NCI-H2081 (cell line): ENCODE measurements at places on chromosomes 2 and 18.

DNA sequence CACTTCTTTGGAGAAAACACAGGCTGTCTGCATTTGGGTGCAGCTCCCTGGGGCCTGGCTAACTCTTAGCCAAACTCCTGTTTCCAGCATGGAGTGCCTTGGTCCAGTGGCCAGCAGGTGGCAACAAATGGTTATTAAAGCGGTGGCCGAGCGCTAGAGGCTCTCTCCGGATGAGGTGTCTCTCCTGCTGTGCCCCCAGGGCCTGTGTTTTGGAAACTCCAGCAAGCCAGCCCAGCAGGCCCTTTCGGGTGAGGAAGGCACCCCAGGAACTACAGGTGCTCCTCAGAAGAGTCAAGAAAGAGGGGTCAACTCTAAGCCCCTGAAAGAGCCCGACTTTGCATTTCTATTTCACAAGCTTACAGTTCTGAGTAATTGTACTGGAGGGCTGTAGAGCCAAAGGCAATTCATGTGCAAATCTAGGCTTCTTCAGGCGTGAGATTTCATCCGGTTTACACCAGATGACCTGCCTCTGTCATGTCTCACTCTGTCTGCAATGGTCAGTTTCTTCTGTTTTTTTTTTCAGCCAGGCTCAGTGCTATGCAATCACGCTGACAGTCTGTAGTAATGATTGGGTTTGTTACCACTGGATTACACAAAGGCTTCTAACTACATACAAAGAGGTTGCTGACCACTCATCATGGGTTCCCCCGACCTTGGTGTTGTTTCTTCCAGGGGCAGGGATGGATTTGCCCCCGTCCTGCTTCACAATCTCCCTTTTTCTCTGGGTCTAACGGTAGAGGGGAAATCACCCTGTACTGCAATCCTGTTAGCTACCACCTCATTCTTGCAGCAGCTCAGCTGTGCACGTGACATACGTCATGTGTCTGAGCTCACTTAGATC is 7.6 kb upstream of the CHRNA1 start:
- DNase-seq: peak; percentile 78

GRCh38 chr2:200300065-200300464 is 6.4 kb upstream of the SPATS2L start:
- peak; percentile 17 for DNase-seq

- no peak for DNase-seq
Observed at GRCh38 chr2:7028846-7029245, 111.6 kb downstream of the RNF144A start.

DNA sequence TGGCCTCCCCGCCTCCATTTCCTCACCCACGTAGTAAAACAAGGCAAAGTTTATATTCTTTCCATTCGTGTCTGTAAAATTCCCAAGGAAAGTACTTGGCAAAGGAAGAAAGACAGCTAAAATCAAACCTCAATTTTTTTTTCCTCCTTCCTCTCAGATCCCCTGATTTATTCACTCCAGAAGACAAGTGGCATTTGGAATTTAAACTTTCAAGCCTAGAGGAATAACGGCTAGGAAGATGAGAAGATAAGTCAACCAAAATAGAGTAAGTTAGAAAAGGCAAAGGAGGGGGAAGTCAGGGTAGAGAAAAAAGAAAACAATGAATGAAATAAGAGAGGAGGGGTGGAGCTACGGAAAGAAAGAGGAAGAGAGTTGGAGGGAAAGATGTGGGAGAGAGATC is 198.9 kb upstream of the PIK3C3 start:
- no peak for DNase-seq

GRCh38 chr2:37858725-37859267 is 66.3 kb upstream of the RMDN2 start:
- DNase-seq: no peak

GRCh38 chr2:219467736-219468075 is 31.0 kb upstream of the GMPPA start:
- no peak for DNase-seq

GRCh38 chr2:165197346-165197745 is 6.5 kb downstream of the SCN3A start:
- DNase-seq: peak; percentile 95

DNA sequence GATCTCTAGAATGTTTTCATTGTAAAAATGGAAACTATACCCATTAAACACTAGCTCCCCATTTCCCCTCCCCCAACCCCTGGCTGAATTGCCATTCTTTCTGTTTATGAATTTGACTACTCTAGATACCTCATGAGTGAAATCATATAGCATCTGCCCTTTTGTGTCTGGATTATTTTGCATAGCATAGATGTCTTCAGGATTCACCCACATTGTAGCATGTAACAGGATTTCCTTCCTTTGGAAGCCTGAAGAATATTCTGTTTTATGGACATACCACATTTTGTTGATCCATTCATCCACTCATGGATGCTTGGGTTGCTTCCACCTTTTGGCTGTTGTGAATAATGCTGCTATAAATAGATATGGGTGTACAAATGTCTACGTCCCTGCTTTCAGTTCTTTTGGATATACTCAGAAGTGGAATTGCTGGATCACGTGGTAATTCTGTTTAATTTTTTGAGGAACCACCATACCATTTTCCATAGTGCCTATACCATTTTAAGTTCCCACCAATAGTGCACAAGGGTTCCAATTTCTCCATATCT is 7.7 kb upstream of the ASB1 start:
- DNase-seq: no peak

DNA sequence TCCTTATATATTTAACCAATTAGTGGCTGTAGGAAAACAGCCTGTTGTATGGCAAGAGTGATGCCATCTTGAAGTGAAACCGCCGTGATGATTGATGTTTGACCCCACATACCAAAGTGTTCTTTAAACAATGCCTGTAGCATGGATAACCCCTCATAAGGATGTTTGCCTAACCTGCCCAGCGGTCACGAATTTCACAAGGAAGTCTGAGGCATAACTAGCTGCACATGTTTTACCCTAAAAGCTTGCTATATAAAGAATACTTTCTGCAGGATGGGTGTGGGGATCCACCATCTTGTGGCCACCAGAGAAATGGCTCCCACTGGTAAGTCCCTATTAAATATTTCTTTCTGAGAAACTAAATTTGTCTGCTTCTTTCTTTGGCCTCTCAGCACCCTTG is 68.7 kb downstream of the ZDBF2 start:
- DNase-seq: no peak

- DNase-seq: no peak
Observed at GRCh38 chr2:23388294-23388693, 3.3 kb downstream of the KLHL29 start.

- DNase-seq: no peak
Observed at GRCh38 chr2:168738062-168738461, 64.4 kb upstream of the NOSTRIN start.

DNA sequence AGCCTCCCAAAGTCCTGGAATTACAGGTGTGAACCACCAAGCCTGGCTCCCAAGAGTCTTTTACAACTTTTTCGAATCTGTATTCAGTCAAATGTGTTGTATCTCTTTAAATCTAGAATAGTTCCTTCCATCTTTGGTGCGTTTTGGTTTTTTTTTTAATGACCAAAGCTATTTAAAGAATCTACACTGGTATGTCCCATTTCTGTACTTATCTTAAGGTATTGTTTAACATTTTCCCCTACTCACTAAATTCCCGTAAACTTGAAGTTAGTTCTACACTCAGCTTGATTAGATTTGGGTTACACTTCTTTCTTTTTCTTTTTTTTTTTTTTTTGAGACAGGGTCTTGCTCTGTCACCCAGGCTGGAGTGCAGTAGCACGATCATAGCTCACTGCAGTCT is 63.8 kb downstream of the TMEM237 start:
- no peak for DNase-seq

DNA sequence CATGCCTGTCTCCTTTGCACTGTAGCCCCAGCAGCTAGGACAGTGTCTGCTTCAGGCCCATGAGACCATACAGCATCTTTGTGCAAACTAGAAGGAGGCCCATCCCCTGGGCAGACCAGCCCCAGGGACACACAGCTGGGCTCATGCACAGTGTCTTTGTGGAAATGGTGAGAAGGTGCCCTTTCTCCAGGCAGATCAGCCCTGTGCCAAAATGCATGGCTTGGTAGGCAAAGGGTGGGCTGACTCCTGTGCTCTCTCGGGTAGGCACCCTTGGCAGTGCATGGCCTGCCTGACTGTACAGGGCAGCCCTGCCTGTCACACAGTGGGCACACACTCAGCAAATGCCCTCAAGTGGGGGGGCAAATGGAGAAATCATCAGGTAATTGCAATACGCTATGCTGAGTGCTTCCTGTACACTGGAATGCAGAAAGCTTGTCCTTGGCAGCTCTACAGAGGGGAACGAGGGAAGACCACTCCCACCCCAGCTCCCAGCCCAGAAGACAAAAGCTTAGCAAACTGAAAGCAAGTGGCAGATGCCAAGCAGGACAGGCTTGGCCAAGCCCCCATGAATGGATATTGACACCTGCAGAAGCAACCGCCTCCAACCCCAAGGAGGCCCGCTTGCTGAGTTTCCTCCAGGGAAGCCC is 21.6 kb downstream of the TNS1 start:
- DNase-seq: no peak

DNA sequence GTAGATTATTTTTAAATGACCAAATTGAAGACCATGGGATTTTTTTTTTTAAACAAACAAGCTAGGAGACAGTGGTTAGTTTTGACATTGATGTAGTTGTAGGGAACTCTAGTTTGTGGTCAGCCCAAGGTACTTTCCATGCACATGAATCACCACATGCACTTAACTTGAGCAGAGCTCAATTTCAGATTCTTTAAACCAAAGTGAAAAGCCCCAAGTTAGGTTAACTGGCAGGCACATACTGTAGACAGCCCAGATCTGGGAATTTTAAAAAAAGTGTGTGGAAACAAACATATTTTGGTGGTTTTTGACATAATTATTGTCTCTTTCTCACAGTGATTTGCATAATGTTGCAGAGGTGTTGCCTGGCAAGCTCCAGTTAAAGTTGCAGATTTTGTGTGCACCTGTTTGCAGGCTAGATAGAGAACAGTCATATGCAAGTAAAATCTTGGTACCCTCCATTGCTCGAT is 88.4 kb downstream of the BCL2L11 start:
- DNase-seq: no peak

DNA sequence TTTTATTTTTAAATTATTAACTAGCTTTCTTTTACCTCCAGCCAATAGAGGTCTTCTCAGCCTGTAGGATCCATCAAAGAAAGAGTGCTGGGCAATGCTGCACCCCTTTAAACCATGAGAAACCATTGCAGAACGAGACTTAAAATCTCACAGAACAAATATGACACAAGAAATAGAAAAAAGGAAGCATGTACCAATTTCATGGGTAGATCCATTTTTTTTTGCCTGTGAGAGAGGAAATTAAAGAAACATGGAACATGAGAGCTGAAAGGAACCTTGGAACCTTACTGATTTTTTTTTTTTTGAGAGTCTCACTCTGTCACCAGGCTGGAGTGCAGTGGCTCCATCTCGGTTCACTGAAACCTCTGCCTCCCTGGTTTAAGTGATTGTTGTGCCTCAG is 14.0 kb downstream of the HRH4 start:
- no peak for DNase-seq

DNA sequence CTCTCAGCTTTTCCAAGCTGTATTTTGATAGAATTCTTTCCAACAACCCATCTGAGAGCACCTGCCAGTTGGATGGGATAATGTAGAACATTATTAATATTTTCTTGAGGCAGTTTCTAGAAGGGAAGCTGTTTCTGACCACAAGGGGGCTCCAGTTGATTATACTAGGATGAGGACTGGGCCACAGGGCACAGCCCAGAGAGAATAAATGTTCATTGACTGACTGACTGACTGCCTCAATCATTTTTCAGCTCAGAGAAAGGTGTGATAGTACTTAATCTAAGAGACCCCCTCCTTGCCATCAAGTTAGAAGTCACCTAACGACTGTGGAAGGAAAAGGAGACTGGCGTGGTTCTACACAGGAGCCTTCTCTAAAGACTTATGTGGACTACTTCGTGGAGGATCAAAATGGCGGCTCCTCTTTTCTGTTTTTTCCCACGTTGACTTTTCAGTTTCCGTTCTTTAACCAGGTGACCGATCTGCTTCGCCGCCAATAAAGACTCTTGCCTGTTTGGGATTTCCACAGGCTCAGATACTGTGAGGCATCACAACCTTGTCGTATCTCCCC is 31.9 kb upstream of the CREG2 start:
- DNase-seq: peak; percentile 39

GRCh38 chr2:56444339-56444738 is 260.5 kb downstream of the CCDC85A start:
- DNase-seq: peak; percentile 44

GRCh38 chr2:56185582-56186046 is 1.8 kb downstream of the CCDC85A start:
- DNase-seq: no peak

DNA sequence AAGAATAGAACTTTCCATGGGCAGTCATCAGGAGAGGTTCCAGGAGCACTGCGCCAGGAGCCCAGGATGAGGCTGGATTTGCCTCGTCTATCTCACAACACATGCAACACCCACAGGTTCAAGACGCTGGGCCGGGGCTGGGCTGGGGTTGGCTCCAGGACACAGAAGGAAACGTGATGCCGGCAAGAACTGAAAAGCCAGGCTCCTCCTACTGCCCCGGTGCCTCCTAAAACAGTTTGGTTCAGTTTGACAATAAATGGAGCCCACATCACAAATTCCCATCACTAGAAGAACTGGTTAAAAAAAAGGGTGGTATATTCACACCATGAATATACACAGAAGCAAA is 75.9 kb downstream of the INHBB start:
- no peak for DNase-seq

- DNase-seq: no peak
Observed at GRCh38 chr2:240917009-240917683, 11.0 kb downstream of the CROCC2 start.

DNA sequence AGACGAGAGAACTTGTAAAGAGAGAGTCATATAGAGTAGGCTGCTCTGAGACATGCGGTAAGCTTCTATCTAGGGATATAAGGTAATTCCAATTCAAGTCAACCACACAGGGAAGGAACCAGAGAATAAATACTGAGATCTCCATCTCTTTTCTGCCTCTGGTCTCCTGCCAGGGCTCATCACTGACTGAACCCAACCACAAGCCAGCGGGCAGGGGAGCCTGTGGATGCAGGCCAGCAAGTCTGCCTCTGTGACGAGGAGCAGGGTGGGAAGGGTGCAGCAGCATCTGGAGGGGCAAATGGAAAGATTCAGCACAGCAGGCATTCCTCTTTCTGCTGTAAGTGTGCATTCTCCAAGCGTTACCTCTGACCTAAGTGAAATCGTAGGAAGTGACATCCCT is 82.2 kb downstream of the ICOS start:
- no peak for DNase-seq

DNA sequence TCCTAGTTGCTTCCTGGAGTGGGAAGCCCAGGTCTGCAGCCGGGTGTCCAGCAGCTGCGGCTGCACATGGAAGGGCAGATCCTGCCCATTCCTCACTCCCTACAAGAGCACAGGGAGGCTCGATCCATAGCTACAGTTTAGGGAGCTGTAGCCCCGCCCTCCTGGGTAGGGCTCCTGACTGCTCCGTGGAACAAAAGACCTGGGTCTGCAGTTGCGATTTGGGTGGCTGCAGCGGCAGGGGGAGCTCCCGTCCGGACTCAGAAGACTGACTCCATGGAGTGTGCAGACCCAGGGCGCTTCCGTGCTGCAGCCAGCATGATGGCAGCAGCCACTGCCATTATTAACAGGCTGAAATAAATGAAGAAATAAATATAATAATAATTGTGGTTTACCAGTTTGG is 157.3 kb downstream of the CTNNA2 start:
- DNase-seq: no peak
